H9 (cell line): ENCODE measurements at places on chromosomes 3 and 15. TPM values are rescaled to one million over a fixed set of nuclear protein-coding genes. Genes with fewer than 3 reads are reported as not detected.

Gene HESX1
- 28.1 and 28.4 TPM in 2 replicates for total RNA-seq

Gene ATP13A4
- total RNA-seq = 0.13 TPM in 1 of 2 replicates, not detected in the other

Gene CDHR4
- not detected in 2 replicates for total RNA-seq

Gene HDDC3
- total RNA-seq = 13.2 and 13.3 TPM in 2 replicates

Gene SLC9A9
- 0.35 and 0.48 TPM in 2 replicates for total RNA-seq

Gene EXD1
- total RNA-seq = not detected in 2 replicates

- no peak for DNase-seq
Observed at GRCh38 chr15:53831907-53832770, 72.7 kb upstream of the WDR72 start.

- no peak for DNase-seq
Observed at GRCh38 chr3:190366133-190366532, 21.8 kb upstream of the CLDN16 start.

- DNase-seq = peak; percentile 31
Observed at GRCh38 chr3:111173328-111173900, 101.8 kb downstream of the NECTIN3 start.

GRCh38 chr15:31385736-31386135 lies 59.1 kb downstream of the KLF13 start:
- DNase-seq = no peak

DNA sequence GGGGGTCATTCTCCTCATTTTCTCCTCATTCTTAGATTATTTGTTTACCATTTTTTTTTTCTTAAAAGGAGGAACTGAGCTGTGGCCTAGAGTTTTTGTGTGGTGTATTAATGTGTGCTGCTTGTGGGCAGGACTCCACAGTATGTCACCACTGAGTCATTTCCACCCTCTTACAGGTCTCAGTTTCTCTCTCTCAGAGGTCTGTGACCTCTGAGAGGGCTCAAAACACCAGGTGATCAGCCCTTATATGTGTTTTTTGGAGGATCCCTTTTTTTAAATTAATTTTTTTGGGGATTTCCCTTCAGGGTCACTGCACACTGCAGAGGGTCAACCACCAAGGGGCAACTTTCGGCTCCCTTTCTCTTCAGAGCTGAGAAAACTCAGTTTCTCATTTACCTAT lies 166.4 kb downstream of the SUCNR1 start:
- no peak for DNase-seq

DNA sequence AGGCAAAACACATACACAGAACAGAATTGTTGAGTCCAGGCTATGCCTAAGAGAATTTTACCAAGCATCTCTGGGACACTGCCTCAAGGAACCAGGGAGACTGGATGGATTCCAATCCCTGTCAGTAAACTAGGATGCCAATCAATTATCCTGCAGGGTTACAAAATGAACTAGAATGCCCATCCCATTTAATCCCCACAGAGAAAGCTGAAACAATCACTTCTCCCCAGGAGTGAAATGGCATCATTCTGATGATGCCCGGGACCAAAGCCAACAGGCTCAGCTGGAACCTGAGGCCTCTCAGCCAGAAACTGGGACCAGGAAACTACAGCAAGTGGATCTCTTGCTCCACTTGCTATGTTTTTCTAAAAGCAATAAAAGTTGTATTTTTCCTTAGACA lies 130.0 kb upstream of the TJP1 start:
- DNase-seq = no peak

- no peak for DNase-seq
Observed at GRCh38 chr3:156483426-156483825, 71.5 kb downstream of the SSR3 start.

DNA sequence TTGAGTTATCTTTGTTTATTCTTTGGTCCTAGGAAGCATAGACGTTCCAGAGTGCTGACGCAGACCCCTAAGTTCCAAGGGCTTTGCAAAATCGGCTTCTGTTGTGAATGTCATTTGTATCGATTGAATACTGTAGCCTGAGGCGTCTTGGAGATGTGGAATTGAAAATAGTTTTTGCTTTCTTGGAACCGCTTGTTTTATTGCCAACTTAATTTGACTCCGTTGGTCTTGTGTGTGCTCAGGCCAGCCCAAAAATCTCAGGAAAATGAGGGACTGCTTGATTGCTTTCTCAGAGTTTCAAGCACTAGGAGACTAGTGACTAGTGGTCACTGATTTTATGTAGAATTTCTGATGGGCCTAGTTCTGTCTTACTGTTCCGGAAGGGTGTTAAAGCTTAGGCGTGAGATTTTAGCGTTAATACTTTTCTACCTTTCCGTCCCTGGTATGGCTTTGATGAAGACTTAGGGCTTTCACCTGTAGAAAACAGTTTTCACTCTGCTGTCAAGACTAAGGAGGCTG lies 263 bp upstream of the UTS2B start:
- DNase-seq = no peak

- DNase-seq = no peak
Observed at GRCh38 chr3:22157848-22158247, 406.8 kb upstream of the ZNF385D start.

GRCh38 chr15:33132722-33133345 lies 61.7 kb downstream of the FMN1 start:
- DNase-seq = peak; percentile 52
